ENCODE measurements at places on chromosomes 2 and 18.

GRCh38 chr2:35821675-35822074 lies 533.9 kb upstream of the CRIM1 start:
- no peak for DNase-seq

DNA sequence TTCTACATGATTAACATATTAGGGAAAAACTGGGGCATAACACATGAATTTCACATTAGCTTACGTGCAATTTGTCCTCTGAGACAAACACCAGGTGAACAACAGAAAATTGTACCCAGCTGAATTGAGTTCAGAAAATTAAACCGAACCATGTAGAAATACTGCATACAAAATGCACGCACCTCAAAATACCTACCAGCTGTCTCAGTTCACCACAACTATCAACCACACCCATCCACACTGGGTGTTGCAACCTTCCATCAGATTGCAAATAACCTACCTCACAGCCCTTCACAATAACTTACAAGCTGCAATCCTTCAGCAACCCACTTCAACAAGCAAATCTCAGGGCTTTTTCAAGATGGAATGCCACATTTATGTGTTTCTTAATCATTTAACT lies 55.9 kb downstream of the UNC50 start:
- DNase-seq = no peak

DNA sequence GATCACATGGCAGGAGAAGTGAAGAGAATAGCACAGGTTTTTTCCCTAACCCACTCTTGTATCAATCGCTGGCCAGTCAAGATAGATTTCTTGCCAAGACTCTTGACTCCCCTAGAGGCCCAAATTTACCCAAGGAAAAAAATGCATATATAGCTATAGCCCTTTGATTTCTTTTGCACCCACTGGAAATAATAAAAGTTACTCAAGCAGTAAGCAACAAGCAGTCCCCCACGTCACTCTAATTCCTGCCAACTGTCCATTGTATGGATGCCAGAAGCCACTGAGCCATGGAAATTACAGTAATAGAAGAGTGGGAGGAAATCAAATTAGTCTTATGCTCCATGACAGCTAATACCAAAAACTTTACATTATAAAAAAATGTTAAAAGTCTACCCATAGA lies 125.3 kb upstream of the SLC39A10 start:
- no peak for DNase-seq

GRCh38 chr2:105822186-105822585 lies 77.5 kb downstream of the NCK2 start:
- no peak for DNase-seq

DNA sequence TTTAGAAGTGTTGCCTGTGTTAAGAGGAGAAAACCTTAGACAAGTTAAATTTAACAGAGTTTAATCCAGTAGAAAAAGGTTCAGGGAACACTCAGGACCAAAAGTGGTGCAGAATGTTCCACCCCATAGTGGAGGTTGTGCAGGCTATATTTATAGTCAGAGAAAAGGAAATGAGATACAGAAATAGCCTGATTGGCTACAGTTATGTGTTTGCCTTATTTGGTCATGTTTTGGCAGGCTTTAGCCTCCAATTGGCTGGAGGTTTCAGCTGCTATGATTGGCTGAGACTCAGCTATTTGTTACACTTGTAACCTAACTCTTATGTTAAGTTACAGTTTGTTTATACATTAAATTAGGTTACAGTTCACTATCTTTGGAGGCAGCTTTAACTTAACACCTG lies 4.2 kb downstream of the STAMBP start:
- no peak for DNase-seq

DNA sequence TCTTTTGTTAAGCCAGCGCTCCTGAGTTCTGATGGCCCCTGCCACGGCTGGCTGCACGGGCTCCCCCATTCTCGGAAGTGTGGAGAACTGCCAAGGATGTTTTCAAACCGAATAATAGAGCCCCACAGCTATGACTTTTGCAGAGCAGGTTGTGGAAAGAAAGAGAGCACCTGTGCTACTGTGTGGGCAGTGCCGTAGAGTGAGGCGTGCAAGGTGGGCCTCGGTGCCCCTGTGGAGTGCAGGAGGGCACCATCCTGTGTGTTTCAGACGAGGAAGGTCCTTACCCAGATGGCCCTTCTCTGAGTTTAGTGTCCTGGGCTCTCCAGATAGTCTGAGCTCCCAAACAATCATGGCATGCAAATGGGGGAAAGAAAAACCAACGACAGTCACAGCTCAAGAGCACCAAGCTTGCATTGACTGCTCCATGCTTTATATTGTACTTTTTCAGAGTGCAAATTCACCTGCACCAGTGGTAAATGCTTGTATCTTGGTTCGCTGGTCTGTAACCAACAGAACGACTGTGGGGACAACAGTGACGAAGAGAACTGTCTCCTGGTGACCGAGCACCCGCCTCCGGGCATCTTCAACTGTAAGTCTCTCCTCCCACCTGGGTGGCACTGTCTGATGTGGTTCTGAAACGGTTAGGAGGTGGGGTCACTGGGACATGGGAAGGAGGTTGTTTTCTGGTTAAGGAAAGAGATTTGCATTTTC lies 219.4 kb downstream of the LDLRAD4 start:
- DNase-seq = no peak

DNA sequence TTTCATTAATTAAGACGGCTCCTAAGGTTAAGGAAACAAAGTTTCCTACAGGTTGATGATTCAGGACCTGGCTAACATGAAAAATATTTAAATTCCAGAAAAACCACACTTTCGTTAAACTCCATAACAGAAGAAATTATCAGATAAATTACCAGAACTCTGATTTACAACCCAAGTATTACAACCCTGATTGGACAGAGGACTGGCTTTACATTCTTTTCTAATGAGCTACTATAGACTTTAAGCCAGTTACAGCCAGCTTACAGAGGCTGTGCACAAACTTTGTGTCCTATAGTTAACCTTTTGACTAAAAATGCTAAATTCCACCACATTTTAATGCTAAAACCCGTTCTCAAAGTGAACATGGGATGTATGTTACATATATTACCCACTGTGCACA lies 458.6 kb downstream of the KCNJ3 start:
- no peak for DNase-seq

DNA sequence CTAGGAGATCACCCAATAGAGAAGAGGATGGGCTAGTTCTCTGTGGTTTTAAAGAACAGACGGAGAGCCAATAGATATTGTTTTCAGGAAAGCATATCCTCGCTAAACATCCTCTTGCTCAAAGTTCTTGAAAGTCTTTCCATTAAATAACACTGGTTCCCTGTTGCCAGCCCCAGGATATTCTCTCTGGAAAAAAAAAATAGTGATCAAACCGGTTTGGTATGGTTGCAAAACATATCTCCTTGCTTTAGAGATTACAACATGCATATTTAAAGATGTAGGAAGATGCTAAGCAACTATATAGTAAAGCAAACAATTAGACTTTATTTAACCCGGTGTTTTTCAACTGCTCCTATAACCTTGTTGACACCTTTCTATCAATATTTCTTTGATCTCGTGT lies 211.4 kb downstream of the CMPK2 start:
- DNase-seq = no peak

DNA sequence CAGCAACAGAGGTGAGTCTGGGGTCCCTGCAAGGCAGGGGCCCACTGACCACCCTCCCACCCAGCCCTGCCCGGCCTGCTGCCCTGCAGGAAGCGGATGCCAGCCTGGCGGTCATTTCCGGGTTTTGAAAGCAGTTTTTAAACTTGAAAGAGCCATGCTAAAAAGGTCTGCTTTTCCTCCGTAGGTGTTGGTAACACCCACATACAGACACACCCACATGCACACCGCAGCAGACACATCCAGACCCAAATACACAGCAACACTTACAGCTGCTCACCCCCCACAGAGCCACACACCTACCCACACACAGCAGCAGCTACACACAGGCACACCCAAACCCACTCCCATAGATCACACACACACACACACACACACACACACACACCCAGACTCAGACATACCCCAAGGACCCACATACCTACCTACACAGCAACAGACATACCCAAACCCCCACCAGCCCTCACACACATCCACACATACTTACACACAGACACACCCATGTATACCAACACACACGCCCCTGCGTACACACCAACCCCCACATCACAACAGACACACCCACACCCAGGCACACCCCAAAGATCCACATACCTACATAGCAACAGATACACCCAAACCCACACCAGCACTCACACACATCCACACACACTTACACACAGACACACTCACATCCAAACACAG lies 7.6 kb downstream of the ZFP36L2 start:
- DNase-seq = no peak

DNA sequence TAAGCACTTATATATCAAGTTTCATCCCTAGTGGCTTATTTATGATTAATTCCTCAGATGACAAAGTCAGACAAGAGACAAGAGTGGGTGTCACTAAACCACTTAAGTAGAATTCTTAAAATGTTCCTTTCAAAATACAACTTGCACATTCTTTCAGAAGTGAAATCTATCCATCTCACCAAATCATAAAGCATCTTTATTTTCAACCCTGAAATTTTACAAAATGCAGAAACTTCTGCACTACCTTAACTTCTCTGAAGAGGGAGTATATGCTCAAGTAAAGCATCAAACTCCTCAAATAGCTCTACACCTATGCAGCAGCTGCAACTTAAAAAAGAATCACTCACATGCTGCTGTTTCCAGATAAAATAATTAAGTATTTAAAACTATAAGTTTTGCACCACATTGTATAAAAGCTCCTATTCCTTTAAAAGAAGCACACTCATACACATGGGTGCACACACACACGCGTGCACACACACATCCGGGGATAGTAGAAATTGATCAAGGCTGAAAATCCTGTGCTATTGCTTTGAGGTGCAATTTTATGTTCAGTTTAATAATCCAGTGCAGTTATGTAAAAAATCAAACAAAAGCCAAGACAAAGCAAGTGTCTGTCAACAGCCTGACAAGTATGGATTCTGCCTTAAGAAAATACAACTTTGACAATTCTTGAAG lies 244.5 kb downstream of the TCF4 start:
- no peak for DNase-seq

DNA sequence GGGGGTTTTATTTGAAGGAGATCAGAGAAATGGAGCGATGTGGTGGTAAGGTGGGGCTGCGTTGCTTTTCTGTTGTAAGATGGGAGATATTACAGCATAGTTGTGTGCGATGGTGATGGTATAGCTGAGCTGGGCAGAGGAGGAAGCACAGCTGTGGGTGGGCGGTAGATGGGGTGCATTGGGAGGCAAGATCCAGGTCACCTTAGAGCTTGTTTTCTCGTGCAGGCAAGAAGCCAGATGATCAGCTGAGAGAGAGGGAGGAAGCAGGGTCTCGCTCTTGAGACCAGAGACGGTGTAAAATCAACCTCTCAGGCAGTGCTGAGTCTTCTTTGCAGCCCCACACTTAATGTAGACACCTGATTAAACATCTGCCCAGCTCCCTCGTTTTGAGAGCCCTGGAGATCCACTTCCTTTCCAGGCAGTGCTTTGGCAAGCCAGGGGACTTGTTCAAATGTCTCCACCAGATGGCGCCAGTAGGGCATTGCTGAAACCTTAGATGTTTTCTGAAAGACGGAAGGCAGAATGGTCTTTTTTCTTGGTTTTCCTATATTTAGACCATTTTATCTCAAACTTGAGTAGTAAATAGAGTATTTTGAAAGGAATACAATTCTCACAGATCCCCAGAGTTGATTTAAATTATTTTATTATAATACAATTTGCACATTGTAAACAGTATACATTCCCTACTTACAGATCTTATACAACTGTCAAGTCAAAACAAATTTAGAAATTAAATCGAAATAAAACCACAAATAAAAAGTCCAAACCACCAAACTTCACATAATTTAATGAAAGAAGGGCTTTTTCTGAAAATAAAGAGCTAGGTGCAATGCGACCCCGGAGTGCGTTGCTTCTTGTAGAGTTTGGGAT lies 21.1 kb upstream of the LYPD6B start:
- DNase-seq = no peak

GRCh38 chr2:24626131-24626530 lies 135.1 kb downstream of the NCOA1 start:
- DNase-seq = no peak

DNA sequence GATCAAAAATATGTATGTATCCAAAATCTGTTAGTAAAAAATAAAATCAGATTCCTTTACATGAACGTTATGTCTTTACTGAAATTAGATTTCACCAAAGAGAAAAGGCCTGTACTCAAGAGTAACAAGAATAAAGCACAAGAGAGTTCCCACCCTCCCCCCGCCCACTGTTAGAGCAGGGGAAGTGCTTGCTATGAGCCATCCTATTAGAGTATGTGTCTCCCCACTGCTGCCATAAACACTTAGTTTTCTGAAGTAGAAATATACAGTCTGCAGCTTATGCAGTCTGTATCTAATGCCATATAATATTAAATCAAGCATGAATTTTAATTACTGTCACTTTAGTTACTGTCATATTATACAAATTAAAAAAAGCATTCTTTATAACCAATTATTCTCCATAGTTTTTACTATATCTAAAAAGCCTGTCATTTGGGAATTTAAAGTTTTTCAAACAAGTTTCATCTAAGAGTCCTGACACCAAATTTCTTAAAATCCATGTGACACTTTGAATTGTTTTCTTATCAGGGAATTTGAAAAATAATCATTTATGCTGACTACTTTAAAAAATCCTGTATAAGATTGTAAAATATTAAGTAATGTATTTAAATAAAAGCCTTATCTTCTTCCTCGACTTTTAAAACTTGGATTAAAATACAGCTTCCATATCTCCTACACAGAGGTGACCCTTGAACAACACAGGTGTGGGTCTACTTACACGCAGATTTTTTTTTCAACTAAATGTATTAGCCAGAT lies 51.8 kb upstream of the GPR75 start:
- DNase-seq = no peak

- no peak for DNase-seq
These were observed 117.6 kb upstream of the CXCR4 start for GRCh38 chr2:136235546-136235945.

GRCh38 chr2:232486558-232487384 lies 863 bp downstream of the ECEL1 start:
- no peak for DNase-seq

GRCh38 chr2:23566241-23567142 lies 181.5 kb downstream of the KLHL29 start:
- no peak for DNase-seq

DNA sequence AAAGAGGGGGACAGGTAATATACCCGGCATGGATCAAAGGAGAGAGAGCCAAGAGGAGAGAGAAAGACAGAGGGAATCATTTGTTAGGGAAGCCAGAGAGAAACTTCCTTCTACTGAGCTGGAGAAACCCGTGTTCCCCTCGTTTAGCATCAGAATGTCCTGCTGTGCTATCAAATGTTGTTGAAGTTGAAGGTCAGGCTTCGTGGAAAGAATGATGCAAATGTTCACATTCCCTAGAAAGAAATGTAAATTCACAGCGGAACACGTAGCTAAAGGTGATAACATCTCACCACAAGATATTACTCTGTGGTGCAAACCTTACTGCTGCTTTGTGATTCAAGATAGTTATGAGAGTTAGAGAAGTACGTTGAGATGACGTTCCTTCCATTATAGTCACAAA lies 258.1 kb downstream of the LNPK start:
- DNase-seq = no peak

GRCh38 chr2:124834331-124834730 lies 809.2 kb downstream of the CNTNAP5 start:
- no peak for DNase-seq
